K562 (cell line): ENCODE measurements at places on chromosomes 6 and 20.

GRCh38 chr6:100420711-100421110 is 44.0 kb downstream of the SIM1 start:
- DNase-seq = no peak

DNA sequence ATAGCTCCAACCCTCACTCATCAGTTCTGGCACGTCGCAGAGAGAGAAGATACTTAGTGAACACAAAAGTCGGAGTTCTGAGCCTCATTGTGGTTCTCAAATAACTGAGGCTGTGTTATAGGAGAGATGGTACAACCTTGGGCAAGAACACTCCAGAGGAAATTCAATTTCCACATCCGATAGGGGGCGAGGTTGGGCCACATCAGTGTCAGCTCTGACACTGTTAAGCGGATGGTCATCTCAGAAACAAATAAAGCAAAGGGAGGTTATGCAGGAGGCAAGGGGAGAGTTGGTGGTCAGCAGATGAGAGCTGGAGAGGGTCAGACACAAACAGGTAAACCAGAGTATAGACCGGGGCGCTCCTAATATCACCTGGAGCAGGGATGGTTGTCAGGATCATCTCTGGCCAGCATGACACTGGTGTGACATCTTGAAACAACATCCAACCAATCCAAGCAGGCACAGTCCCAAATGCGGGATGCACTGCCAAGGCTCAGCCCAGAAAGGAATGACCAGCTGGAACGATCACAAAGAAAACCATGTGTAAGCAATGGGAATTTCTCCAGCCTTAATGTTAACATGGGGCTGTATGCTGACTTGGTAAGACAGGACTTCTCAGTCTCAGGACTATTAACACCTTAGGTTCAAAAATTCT is 331.8 kb downstream of the HACE1 start:
- DNase-seq = peak; percentile 57

- no peak for DNase-seq
These were observed 5.5 kb upstream of the OOEP start for GRCh38 chr6:73375216-73375615.

DNA sequence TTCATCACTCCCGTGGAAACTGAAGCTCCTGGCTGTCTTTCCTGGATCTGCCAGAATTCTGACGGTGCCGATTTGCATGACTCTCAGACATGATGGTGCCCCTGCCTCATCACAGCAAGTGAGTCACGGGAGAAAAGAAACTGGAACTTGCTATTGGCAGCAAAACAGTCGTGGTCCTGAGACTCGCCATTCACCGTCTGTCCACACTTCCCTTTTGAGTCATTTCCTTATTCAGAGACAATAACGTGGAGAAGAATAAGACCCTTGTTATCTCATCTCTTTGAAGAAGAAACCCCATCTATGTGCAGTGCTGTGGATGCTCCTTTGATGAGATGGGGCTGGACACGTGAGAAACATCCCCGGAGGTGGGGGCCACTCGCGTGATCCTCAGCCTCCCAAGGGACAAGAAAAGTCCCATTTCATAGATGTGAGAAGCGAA is 4.2 kb downstream of the GPR31 start:
- DNase-seq = no peak

- no peak for DNase-seq
These were observed 64.0 kb downstream of the VEGFA start for GRCh38 chr6:43833996-43834390.

DNA sequence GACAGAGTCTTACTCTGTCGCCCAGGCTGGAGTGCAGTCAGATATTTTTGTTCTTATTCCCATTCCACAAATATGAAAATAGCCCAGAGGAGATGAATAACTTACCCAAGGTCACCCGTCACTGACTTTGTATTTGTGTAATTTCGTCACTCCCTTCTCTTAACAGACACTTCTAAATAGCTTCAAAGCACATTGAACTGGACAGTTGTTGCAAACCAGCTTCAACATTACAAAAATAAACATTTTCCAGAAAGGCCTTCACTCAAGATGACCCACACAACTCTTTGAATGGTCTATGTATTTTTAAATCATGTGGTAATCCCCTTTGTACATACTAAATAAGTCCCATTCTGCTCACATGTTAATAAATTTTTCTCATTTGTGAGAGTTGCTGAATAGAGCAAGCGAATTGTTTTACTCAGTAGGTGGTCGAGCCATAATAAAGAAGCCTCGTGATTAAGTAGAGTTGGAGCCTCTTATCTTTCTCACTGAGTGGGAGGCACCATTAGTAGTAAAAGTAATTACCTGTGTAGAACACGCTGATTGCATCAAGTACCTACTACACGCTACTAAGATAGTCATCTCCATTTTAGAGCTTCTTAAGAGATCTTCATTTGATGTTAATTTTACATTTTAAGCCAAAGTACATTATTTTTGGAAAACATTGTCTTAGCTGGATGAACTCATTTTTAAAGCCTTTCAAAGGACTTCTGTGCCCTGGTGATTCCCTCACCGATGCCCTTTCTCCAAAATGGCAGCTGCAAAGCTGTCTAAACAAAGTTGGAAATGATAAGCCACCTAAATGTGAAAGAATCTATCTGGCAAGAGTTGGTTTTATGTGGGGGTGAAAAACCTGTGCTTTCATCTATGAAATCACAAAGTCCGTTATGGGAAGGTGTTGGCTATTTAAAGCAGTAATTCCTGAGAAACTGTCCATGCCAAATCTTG is 110.0 kb downstream of the TSHZ2 start:
- DNase-seq = no peak

GRCh38 chr20:18832546-18833200 is 19.1 kb downstream of the SCP2D1 start:
- no peak for DNase-seq
